ENCODE measurements at places on chromosomes 4 and X.

- no peak for DNase-seq
Observed at GRCh38 chr4:14520171-14520570, 482.1 kb upstream of the CPEB2 start.

GRCh38 chrX:134735015-134735414 is 76.7 kb upstream of the PLAC1 start:
- DNase-seq = no peak

DNA sequence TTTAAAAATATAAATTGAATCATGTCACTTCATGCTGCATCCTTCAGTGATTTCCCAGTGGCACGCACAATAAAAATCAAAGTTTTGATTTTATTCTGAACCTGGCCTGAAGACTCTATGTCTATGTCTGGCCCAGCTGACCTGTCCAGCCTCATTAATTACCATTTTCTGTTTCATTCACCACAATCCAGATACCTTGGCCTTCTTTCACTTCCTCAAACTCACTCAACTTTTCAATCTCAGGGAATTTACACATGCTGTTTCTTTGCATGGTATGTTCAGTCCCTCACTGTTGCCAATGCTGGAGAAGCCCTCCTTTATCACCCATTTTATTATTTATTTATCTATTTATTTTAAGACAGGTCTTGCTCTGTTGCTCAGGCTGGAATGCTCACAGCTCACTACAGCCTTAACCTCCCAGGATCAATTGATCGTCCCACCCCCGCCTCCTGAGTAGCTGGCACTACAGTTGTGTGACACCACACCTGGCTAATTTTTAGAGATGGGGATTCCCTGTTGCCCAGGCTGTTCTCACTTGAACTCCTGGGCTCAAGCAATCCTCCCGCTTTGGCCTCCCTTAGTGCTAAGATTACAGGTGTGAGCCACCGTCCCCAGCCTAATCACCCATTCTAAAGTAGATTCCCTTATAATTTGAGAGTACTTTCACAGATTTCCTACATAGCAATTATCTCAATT is 43.1 kb downstream of the ZGRF1 start:
- DNase-seq = no peak

DNA sequence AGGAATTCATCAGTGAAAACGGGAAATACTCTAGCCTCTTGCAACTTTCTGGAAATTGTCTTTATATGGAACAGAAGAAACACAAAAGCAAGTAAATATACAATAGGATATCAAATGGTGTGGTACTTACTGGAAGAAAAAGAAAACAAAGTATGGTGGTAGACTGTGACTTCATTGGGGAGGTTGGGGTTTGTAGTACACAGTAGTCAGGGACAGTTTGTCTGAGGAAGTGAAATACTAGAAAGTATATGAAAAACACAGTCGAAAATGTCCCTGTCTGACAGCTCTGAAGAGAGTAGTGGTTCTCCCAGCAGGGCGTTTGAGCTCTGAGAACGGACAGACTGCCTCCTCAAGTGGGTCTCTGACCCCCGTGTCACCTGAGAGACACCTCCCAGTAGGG is 390.0 kb upstream of the NWD2 start:
- no peak for DNase-seq

GRCh38 chr4:124177647-124178425 is 534.7 kb downstream of the ANKRD50 start:
- DNase-seq = no peak

DNA sequence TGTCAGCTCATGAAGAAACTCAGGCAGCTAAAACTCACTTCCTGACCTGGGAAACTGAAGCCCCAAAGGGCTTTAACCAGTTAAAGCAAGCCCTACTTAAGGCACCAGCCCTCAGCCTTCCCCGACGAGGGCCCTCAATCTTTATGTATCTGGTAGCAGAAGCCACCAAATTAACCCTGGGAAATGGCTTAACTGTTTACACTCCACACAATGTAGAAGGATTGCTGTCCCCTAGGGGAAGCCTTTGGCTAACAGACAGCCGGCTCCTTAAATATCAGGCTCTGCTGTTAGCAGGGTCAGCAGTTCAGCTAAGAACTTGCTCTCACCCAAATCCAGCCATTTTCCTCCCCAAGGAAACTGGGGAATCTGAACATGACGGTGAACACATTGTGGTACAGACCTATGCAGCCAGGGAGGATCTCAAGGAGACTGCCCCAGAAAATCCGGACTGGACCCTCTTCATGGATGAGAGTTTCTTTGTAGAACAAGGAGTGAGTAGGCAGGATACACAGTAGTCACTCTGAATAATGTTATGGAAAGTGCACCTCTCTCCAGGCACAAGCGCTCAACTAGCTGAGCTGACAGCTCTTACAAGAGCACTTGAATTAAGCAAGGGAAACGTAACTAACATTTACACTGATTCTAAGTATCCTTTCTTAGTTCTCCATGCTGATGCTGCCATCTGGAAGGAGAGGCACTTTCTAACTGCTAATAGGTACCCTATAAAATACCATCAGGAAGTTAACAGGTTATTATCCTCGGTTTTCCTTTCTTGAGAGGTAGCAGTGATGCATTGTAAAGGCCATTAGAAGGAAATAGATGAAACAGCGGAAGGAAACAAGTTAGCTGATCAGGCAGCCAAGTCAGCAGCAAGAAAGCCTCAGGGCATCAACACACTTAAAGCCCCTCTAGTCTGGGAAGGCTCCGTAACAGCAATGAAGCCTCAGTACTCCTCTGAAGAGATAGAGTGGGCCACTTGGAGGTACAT is 9.6 kb upstream of the NAF1 start:
- DNase-seq = no peak

DNA sequence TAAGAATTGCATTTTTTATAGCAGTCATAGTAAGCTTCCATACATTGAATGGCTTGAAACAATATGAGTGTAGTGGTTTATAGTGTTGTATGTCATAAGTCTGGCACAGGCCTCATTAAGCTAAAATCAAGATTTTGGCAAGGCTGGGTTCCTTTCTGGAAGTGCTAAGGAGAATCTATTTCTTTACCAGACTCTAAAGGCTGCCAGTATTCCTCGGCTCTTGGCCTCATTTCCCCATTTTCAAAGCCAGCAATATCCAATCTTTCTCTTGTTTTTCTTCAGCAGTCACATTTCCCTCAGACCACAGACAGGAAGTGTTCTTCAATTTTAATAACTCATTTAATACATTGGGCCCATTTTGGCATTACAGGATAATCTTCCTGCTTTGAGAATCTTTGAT is 1155.5 kb upstream of the PABPC4L start:
- DNase-seq = no peak

- no peak for DNase-seq
Observed at GRCh38 chrX:109619771-109620170, 5.2 kb downstream of the KCNE5 start.

DNA sequence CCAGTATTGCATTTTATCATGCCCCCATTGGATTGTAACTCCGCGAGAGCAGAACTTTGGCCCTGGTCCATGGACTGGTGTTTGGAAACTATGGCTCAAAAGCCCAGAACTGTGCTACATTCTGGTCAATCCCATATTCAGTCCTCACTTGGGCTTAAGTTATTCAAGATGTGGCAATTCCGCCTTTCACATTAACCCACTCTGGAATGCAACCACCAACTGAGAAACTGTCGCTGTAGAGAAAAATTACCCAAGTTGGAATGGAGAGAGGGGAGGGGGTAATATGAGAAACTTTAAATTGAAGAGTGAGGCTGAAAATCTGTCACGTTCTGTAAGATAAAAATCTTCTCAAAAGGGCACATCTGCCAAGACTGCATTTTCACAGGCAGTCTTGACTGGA is 189.6 kb upstream of the NHS start:
- no peak for DNase-seq

DNA sequence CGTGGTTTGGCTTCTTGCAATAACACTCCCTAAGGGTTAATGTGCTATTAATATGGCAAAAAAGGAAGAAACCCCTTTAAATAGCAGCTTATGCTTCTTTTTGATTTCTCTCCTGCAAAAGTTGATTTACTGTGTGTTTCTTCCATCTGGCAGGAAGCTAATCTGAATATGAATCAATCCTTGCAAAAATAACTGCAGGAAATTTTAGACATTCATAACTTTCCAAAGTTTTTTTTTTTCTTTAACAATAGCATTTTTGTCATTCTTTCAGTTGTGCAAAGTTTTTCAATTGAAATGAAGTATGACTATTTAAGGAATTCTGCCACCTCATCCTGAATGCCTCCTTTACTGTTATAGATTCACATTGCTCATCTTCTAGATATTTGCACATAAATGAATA is 115.6 kb downstream of the SPANXA1 start:
- no peak for DNase-seq

DNA sequence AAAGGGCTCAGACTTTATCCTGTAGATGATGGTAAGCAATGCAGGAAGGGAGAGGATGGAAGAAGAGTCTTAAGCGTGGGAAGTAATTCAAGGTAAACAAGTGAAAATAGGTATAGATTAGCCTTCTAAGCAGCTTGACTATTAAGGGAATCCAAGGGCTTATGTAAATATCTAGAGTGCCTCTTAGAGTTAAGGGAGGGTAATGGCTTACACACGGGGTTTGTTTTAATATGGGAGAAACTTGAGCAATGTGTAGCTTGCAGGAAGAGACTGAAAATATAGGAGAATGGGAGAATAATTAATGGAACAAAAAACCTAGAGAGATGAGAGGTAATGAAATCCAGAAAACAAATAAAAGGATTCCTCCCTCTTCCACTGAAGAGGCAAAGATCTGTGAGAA is 12.8 kb upstream of the SAP30 start:
- DNase-seq = no peak

DNA sequence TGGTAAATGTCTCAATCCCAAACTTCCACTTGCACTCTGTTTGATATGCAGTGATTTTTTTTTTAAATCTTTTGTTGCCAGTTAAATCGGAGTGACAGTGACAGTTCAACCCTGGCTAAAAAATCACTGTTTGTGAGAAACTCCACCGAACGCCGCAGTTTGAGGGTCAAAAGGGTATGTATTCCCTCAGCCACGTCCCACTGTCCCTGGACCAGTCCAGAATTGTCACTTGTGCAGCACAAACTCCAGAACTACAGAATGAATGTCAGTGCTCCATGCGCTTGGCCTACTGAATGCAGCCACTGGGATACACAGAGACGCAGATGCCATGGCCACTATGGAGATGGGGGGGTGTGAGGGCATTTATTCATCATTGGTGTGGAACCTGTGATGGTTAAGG is 34.2 kb downstream of the CLDN22 start:
- DNase-seq = no peak

- no peak for DNase-seq
Observed at GRCh38 chrX:153793291-153793690, 884 bp downstream of the IDH3G start.

DNA sequence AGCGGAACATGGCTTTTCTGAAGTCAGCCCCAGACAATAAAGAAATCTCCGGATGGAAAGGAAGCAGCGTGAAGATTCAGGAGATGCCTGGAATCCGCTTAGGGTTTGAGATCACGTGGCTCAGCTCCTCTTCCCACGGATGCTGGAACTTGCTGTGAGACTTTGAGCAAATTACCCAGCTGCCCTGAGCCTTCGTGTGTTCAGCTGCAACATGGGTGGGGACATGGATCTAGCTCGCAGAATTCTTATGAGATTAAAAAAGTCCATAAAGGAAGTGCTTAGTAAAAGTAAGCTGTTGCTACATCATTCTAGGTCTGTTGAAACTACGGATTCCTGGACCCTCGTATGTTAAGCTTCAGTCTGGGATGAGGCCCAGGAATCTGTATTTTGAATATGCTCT is 55.7 kb upstream of the STIM2 start:
- DNase-seq = no peak

DNA sequence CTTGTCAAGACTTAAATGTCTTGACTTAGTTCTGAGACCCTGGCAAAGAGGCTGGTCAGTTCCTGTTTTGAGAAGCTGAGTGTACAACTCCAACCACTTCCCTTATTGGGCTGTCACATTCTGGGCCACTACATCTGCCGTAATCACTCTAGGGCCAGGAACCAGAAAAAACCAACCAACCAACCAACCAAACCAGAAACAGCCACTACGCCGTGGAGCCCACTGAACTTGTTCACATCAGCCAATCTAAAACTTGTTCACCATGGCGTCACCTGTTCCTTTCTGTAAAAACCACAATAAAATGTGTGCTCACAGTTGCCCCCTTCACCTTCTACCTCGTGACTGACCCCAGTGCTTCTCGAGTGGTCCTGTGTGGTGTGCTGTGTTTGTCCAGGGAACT is 107.3 kb downstream of the JADE1 start:
- DNase-seq = no peak

DNA sequence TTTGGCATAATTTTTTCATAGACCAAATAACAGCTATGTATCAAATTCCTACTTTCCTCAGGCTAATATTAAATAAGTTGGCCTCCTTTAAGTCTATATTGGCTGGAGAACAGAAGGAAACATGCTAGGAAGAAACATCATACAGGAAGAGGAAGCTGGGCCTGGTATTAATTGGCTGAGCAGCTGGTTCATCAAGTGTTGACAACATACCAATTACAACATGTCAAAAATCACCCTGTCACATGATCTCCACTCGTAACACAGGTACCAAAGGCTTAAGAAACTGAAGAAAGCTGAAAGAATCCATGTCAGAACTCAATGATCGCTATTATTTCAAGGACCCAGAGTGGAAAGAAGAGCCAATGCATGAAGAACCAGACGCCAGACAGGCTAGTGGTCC is 10.5 kb downstream of the WDFY3 start:
- no peak for DNase-seq

- no peak for DNase-seq
Observed at GRCh38 chrX:17082831-17083230, 136.4 kb downstream of the REPS2 start.

GRCh38 chr4:99473131-99473530 is 37.7 kb upstream of the C4orf17 start:
- no peak for DNase-seq

DNA sequence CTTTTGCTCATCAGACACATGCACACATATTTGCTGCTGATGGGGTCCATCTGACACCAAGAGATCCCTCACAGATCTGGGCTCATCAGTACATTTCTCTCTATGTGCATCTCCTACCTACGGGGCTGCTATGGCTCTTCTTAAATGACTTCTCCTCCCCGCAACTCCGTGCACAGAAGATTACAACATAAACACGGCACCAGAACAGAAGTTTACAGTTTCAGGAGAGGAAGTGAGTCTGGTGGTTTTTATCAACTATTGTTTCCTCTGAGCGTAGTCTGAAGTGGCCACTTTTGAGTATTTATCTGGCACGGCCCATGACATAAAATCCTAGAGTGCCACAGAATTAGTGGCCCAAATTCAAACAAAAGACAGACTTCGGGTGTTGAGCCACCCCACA is 263.8 kb downstream of the PRDM5 start:
- no peak for DNase-seq

DNA sequence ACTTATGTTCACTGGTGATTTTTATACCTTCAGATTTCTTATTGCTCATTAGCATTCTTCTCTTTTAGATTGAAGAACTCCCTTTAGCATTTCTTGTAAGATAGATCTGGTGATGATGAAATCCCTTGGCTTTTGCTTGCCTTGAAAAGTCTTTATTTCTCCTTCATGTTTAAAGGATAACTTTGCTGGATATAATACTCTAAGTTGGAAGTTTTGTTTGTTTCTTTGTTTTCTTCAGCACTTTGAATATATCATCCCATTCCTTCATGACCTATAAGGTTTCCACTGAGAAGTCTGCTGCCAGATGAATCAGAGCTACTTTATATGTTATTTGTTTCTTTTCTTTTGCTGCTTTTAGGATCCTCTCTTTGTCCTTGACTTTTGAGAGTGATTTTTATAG is 18.5 kb downstream of the CC2D2A start:
- no peak for DNase-seq
